ENCODE measurements at places on chromosomes 7 and 10.

DNA sequence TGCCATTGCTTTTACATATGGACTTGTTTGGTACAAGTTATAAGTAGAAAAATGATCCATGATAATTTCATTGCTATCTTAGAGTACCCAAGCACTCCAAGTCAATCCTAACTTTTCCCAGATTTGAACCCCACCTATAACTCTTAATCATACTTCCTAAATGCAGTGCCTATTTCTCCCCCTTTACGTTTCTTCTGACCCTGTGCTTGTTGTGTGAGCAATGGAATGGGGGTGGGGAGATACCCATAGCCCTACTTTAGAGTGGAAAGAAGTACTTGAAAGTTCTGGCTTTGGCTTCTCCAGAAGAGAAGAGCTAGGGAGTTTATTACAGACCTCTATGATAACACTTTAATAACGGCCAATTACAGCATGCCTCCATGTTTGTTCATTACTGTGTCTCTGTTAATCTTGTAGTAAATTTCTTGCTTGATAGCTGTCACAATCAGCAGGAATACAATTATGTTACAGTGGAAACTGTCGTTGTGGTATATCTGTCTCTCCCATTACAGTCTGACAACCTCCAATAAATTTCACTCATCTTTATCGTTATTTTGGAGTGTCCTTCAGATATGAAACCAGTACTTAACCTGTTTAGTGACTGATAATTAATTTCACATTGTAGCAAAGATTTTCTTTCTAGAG lies 34.0 kb downstream of the CNPY1 start:
- no peak for DNase-seq

DNA sequence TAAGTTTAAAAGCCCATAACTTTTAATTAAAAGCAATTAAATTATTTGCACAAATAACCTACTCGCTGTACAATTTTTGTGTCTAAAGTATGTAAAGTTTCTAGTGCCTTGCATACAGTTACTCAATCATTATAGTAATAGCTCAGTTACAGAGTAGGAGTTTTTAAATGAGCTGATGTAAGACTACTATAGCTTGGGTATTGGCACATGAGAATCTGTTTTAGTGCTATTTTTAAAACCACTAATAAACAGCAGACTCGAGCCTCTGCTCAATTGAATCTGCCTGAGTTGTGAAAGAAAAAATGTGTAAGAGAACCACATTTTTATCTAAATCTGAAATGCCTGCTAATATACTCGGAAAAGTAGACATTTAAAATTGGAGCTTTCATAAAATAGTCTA lies 31.1 kb downstream of the CTNNA3 start:
- no peak for DNase-seq

DNA sequence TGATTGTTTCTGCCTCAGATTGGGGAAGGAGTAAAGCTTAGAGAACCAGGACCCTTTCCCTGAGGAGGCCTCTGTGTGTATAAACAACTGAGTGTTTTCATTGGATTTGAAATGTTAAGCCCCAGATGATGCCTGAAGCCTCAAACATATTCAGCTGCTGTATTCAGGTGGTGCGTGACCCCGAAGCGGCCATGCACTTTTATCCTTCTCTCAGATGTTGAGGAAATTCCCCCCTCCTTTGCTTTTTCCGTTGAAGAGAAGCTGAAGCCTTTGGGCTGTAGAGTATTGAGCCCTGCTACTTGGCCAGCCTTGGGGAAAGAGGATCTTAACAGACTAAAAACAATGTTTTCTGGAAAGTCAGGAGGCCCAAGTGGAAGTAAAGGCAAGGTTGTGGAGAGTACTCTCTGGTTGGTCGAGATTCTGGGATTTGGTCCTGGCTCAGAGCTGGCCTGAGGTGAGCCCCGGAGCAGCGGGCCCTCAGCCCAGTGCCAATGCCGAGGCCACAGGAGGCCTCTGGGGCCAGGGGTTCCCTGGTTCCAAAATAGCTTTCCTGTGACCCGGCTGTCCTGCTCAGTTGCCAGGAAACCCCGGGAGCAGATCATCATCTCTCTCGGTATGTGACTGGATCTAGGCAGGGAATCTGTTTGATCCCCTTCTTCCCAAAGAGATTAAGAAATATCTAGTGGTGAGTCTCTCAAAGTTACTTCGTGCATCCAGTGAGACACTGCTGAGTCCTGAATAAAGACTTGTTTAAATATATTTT lies 22.5 kb downstream of the FKBP6 start:
- DNase-seq = no peak

- DNase-seq = no peak
Measured at GRCh38 chr10:74906611-74907198, 80.3 kb downstream of the KAT6B start.

GRCh38 chr7:108059526-108059925 lies 56.6 kb upstream of the LAMB1 start:
- no peak for DNase-seq

- DNase-seq = no peak
Measured at GRCh38 chr10:100972115-100972903, 3.0 kb downstream of the SEMA4G start.

- no peak for DNase-seq
Measured at GRCh38 chr10:28939281-28940157, 262.2 kb downstream of the BAMBI start.

- DNase-seq = no peak
Measured at GRCh38 chr10:12592967-12593366, 243.6 kb downstream of the CAMK1D start.

GRCh38 chr7:39313974-39314373 lies 252.2 kb upstream of the YAE1 start:
- no peak for DNase-seq

- DNase-seq = no peak
Measured at GRCh38 chr10:69831231-69831855, 29.6 kb downstream of the COL13A1 start.

- DNase-seq = no peak
Measured at GRCh38 chr10:729213-729612, 39.7 kb upstream of the DIP2C start.

DNA sequence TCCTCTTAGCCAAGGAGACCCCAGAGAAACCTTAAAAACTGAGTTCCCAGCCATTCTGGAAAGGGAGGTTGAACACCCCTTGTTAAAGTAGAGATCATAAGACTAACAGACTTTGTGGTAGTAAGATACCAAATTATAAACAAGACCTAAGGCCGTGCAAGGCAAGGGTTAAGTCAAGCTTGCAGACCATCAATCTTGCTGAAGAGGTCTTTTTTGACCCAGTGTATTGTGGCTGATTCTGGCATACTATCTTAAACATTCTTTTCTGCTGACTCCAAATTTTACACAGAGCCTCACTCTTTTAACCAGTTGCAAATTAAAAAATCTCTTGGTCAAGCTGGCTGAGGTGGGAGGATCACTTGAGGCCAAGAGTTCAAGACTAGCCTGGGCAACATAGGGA lies 1.2 kb upstream of the TBRG4 start:
- DNase-seq = no peak

GRCh38 chr7:2282185-2282751 lies 32.0 kb downstream of the SNX8 start:
- no peak for DNase-seq

DNA sequence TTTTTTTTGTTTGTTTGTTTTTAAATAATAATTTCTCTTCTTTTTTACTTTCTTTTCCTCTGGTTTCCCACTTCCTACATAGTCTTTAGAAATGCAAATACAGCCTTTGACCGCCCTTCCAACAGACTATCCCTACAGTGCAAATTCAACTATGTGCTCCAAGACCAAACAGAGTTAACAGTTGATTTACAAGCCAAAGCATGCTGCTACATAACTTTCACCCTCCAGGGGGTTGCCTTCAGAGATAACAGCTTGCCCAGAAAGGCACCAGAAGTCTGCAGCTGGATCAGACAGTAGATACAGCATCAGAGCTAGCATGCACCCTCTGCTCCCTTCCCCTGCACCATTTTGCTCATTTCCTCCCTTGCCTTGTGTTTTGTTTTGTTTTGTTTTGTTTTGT lies 539.0 kb downstream of the ZWINT start:
- DNase-seq = no peak
